ENCODE measurements at places on chromosomes 5 and 9.

- DNase-seq: no peak
Measured at GRCh38 chr5:173655196-173655797, 38.8 kb upstream of the BOD1 start.

DNA sequence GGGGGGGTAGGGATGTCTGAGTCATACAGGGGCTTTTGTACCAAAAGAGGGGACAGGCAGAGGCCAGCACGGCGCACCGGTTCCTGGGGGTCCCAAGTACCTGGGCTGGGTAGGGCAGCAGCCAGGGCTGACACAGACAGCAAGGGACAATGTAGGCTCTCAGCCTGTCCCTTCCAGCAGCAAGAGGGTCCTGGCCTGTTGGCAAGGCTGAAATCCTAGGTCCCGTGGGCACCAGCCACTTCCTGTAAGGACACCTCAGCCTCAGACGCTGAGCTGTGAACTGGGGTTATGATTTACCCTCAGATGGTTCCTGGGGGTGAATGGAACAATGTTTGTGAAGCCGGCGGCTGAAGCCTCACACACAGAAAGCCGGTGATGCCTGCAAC is 41.3 kb downstream of the NACC2 start:
- DNase-seq: no peak

DNA sequence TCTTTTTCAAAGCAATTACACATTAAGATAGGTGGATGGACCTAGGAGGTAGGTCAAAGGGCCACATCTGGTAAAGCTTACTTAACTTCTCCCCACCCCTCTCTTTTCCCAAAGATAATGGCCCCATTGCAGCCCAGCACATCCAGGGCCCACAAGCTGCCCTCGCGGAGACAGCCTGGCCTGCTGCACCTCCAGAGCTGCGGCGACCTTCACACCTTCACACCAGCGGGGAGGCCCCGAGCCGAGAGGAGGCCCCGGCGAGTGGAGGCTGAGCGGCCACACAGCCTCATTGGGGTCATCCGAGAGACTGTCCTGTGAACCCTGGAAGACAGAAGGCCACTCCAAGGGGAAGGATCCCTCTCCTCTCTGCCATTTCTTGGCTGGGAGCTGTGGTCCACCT is 66.5 kb downstream of the ENTREP1 start:
- no peak for DNase-seq

DNA sequence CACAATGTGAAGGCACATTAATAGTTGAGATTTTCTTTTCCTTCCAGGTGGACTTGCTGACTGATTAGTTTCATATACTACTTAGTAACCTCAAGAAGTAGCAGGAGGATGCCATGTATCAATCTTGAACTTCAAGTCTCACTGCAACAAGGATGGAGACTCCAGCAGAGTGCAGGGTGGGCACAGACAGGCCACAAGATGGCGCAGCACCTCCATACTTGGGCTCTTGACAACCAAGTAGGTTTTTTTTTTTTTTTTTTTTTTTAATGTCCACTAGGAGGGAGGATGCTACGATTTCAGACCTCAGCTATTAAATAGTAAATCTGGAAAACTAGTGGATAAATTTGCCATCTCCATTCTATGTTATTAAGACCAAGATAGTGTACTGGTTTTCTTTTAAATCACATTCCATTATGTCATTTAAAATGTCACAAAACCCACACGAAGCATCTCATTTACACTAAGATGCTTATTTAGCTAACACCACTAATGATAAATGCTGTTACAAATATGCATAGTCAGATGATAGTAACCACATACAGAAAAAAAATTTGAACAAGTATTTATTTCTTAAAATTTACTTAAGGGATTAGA is 58.6 kb downstream of the IL6ST start:
- DNase-seq: peak; percentile 25

DNA sequence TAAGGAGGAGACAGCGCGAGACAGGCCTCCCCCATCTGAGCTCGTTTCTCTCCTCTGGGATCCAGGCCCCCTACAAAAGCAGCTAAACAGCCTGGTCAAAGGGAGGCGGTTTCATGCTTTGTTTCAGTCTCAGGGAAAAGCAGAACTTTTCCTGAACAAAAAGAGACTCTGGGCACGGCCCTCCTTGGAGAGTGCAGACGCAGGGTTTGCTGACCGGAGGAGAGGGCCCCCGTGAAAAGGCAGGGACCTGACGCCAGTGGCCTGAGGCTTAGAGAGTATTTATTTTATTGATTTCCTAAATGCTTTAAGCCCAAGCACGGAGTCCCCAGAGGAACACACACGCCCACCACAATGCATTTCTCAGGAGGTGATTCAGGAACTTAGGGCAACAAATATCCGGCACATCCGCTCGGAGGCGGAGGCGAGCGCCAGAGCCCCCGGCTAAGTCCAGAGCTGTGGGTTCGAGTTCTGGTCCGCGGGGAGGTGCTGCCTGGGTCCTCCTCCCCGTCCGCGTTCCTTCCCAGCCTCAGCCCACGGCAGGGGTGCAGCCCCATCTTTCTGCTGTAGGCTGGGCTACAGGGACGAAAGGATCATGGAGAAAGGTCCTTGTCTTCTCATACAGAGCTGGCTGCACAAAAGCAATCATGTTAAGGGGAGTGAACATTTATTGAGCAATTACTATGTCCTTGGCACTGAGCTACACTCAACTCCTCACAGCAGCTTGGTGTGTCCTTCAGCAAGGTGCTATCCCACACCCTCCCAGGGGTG is 40.0 kb downstream of the PTGES start:
- DNase-seq: no peak

- no peak for DNase-seq
Measured at GRCh38 chr5:22965960-22966359, 112.8 kb upstream of the CDH12 start.

DNA sequence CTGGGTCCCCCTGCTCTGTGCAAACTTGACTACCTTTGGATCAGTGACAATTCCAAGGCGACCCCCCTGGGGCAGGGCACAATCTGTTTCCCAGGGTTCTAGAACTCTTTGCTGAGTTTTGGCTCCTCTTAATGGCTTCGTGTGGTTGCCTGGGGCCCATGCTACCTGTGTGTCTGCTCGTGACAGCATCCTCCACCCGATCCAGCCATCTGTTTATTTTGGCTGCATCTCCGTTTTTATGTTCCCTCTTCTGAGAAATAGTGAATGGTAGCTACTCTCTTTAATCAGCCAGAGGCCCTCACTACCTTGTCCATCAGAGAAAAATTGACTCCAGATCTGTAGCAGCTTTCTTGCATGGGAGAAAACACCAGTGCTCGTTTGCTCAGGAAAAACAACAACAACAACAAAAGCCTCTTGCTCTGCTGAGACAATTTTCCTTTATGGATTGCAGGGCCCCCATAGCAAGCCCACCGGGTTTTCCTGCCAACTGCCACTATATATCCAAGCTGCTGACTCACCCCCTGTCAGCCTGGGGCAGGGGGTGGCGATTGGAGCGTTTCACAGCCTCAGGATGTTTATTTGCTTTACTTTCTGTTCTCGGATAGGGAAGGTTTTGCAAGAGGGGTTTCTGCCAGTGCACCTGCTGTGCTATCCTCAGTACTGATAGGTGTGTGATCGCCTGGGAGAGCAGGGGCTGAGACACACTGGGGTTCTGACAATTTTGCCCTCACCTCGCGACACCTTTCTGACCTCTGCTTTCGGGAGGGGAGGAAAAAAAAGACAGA is 607.8 kb downstream of the BNC2 start:
- peak; percentile 52 for DNase-seq

DNA sequence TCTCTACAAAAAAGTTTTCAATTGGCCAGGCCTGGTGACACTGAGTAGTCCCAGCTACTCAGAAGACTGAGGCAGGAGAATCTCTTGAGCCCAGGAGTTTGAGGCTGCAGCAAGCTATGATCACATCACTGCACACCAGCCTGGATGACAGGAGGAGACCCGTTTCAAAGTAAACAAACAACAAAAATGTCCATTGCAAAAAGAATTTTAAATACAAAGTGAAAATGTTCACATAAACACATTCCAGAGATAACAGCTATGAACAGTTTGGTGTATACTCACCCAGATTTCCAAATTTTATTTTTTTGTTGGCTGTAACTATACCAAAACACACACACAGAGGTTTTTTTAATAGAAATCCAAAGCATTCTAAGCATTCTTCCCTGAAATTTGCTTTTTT is 39.8 kb downstream of the ADRA1B start:
- DNase-seq: no peak

DNA sequence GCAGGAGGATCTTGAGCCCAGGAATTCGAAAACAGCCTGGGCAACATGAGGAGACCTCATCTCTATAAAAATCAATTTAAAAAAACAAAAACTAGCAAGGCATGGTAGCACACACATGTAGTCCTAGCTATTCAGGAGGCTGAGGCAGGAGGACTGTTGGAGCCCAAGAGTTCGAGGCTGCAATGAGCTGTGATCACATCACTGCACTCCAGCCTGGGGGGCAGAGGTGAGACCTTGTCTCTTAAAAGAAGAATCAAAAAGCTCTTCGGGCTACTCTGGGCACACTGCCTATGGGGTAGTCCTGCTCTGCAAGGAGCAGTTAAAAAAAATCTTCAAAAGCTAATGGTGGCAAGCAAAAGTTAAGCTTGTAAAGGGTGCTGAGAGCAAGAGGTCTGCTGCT is 23.5 kb downstream of the SKP1 start:
- DNase-seq: no peak

GRCh38 chr9:131598121-131598520 is 52.8 kb downstream of the PRRT1B start:
- DNase-seq: no peak

DNA sequence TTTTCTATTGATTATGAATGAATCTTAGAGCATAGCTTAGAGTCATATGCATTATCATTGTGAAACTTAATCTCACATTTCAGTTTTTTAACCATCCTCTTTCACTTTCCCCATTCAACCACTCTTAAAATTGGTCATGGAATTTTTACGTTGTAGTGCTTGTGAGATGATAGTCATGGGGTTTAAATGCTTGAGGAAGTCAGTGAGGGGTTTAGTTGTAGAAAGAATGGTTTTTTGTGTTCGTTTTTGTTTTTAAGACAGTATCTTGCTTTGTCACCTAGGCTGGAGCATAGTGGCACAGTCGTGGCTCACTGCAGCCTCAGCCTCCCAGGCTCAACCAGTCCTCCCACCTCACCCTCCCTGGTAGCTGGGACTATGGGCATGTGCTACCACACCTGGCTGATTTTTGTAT is 19.6 kb downstream of the UGCG start:
- DNase-seq: peak; percentile 25

GRCh38 chr9:73969936-73970335 is 527.2 kb upstream of the RORB start:
- no peak for DNase-seq

DNA sequence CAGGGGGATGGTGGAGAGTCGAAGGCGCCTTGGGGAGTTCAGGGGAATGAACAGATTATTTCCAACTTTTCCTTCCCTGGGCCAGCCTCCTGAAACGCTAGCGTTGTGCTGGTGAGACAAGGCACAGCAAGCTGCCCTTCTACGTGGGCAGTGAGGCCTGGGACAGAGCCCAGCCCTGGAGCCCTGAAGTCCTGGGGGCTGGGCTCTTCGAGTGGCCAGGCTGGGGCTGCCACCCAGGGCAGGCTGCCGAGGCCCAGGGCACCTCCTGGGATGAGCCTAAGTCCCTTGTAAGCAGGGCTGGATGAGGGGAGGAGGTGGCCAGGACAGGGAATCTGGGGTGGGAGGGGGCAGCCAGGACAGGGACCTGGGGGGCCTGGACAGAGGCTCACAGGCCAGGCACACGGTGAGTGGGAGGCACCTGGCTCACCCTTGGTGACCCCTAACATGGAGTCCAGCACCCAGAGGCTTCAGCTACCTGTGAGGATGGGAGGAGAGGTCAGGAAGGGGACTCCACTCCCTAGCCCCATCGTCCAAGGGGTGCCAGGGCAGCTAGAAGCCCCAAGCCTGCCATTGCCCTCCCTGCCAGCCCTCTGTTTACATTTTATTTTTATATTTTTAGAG is 1.3 kb upstream of the LCN12 start:
- DNase-seq: no peak

Measured in DMS79 treated with DMSO at 0.1 percent for 48 hours (cell line).